ENCODE measurements at places on chromosomes 4 and X.

GRCh38 chrX:39492497-39493162 is 605.1 kb downstream of the BCOR start:
- no peak for DNase-seq

- DNase-seq, result no peak
These were observed 289.4 kb downstream of the INPP4B start for GRCh38 chr4:142556570-142557238.

- no peak for DNase-seq
These were observed 295.9 kb upstream of the CASK start for GRCh38 chrX:42219231-42219630.

GRCh38 chr4:156794863-156795262 is 176.7 kb downstream of the PDGFC start:
- no peak for DNase-seq

GRCh38 chr4:48902266-48902665 is 4.3 kb downstream of the OCIAD2 start:
- peak; percentile 89 for DNase-seq

- no peak for DNase-seq
These were observed 23.0 kb downstream of the NIPAL1 start for GRCh38 chr4:48039561-48039960.

DNA sequence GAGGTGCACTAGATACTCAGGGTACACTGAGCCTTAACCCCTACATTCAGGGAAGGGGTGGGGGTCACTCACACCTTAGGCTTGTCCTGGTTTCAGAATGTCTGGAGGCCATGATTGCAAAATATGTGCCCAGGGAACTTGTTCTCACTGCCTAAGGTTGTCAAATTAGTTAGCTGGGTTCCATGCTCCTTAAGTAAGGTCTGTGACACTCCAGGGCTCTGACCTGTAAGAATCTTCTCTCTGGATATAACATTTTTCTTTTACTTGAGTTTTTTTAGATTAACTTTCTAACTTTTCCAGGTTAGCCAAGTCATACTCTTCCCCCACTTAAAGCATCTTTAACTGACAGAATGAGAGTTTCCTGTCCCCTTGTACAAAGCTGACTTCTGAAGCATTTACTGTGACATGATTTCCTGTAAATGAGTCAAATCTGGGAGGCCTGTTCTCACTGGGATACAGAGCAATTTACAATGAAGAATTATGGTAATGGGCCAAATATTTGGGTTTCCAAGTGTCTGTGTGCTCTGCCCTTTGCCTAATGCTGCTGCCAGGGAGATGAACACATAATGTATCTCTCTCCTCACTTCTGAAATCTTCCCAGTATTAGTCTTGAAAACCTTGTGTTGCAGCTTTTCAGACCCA is 101.7 kb downstream of the GATB start:
- DNase-seq, result no peak

DNA sequence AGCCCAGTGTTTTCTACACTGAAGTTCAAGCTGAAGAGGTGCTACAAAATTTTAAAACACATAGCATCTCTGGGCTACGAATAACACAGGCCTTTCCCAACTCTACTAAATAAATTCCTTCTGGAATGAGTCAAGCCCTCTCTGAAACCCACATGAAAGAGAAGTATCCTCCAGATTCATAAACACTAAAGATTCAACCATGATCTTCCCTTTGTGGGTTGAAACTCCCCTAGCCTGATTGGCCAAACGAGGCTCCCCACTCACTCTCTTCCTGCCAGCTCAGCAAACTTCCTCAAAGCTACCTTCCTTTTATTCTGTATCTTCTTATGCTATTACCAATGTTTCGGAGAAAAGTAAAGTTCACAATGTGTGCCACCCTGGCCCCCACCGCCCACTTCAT is 95.4 kb downstream of the NKX6-1 start:
- no peak for DNase-seq

DNA sequence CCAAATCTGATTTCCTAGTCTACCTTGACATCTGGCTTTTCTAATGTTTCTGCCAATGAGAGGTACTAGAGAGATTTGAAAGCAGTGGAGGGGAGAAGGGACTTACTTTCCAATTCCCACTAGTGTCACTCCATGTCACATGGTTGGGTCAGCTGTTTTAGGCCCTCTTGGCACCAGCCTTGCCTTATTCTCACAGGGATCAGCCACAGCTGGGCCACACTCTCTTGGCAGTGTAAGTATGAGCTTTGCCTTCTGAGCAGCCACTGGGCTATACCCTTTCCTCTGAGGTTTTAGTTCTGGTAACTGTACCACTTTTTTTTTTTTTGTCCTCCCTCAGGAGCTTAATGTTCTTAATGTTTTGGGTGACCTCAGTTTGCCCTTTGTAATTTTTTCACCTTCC is 10.2 kb upstream of the ADH1C start:
- no peak for DNase-seq

DNA sequence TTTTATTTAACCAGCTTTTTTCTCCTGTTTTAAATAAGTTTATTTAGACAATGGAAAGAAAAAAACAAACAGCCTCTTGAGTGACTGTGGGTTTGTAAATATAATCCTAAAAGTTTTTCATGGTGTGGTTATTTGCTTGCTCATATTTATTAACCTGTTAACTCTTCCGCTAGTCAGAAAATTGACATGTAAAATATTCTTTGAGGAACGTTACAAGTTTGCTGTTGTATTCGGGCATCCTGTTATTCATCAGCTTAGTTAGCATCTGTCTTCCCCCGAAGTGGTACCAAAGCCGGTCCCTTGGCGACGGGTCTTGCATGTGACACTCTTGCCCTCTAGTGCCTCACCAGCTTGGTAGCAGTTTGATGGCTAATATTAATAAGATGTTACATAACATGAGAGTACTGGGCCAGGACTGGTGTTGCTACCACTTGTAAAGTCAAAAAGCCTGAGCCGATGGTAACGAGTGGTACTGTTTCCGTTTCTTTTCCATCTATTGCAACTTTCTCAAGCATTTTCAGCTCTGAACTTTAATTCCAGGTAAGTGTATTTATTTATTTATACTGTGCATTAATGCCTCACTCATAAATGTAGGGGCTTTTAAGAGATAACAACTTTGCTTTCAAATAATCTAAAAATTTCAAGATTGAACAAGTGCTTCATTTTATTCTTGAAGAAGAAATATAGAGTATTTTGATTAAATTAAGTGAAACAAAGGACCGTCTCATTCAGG is at the start of gene NDST3:
Gene NDST3, plus strand, starts transcription at position 434 of the 733 bp plus-strand sequence. CDS start 19,425 bp downstream, outside the sequence.
- peak; percentile 62 for DNase-seq

- DNase-seq, result no peak
These were observed 39.1 kb downstream of the PDGFRA start for GRCh38 chr4:54268151-54268550.

- peak; percentile 45 for DNase-seq
These were observed 131.5 kb upstream of the RPL34 start for GRCh38 chr4:108488865-108489264.

- DNase-seq, result no peak
These were observed 195.0 kb upstream of the ANK2 start for GRCh38 chr4:112854420-112854819.

DNA sequence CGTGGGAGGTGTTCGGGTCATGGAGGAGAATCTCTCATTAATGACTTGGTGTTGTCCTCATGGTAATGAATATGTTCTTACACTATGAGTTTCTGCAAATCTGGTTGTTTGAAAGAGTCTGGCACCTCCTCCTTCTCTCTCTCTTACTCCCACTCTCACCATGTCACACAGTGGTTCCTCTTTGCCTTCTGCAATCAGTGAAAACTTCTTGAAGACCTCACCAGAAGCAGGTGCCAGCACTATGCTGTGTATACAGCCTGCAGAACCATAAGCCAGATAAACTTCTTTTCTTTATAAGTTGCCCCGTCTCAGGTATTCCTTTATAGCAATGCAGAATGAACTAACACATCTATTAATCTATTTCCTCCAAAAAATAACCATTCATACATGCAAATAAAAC is 275.0 kb downstream of the ANTXR2 start:
- no peak for DNase-seq

DNA sequence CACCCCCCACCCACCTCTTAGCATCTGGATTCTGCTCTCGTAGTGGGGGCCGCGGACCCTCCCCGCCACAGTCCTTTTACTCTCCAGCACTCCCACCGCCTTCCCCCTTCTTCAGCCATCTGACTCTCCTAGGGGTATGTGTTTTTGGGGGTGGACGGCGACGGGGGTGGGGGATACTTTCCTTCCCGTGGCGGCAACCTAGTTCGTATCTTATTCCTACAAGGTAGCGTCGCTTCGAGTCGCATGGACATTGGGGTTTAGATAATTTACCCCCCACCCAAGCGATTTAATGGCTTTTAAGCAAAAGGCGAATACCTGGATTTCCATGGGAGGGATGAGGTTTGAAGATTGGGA is 1.3 kb upstream of the BCORL1 start:
- DNase-seq, result peak; percentile 83

DNA sequence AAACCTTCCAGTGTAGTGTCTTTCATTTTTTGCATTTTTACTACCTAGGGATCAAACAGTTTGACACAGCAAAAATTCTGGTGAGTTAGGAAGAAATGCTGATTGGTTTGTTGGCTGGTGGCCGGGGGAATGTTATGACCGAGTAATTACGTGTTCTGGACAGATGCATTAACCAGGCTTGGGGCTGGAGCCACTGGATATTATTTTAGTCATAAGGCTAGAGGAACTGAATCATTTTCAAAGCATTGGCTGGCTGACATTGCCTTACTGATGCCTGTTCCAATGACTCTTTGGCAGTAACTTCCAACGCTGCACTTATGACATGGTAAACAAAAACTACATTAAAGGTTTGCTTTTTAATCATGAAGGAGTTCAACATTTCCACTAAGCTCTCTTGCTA is 84.6 kb downstream of the FBXO8 start:
- peak; percentile 49 for DNase-seq

GRCh38 chr4:173515458-173515857 is 14.6 kb downstream of the HAND2 start:
- no peak for DNase-seq

- DNase-seq, result peak; percentile 43
These were observed 131.7 kb downstream of the EPHA5 start for GRCh38 chr4:65538571-65538970.

- DNase-seq, result no peak
These were observed 2751.1 kb downstream of the ARAP2 start for GRCh38 chr4:33493231-33493630.

- DNase-seq, result no peak
These were observed 445.6 kb downstream of the IQCM start for GRCh38 chr4:149370002-149370401.

DNA sequence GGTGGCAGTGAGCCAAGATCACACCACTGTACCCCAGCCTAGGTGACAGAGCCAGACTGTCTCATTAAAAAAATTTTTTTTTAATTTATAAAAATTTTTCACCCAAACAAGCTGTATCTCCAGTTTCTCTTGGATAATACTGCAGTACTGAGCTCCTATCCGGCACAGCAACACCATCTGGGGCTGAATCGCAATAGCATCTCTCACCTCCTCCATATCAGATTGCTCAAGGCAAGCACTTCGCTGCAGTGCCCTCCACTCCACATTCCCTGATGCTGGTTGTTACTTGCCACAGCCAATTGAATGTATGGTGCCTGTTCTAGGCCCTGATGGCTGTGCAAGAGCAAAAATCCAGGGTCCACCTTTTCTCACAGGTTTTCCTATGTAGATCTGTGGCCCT is 69.3 kb upstream of the FAM241A start:
- no peak for DNase-seq

DNA sequence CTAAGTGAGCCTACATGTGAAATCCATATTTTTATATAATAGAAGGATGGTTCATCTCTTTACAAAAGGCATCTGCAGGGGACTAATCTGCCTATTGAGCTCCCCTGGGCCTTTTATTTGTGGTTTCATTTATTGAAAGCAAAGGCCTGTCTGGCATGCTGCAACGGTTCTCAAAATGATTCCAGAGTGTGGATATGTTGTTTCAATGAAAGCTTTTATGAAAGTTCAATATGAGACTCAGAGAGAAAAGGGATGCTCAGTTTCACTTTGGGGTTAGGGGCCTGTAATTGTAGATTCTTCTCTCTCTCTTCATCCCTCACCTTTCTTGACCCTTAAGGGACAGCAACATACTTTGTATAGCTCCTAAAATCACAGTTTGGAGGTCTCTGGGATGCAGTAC is 204.2 kb upstream of the CASK start:
- no peak for DNase-seq

DNA sequence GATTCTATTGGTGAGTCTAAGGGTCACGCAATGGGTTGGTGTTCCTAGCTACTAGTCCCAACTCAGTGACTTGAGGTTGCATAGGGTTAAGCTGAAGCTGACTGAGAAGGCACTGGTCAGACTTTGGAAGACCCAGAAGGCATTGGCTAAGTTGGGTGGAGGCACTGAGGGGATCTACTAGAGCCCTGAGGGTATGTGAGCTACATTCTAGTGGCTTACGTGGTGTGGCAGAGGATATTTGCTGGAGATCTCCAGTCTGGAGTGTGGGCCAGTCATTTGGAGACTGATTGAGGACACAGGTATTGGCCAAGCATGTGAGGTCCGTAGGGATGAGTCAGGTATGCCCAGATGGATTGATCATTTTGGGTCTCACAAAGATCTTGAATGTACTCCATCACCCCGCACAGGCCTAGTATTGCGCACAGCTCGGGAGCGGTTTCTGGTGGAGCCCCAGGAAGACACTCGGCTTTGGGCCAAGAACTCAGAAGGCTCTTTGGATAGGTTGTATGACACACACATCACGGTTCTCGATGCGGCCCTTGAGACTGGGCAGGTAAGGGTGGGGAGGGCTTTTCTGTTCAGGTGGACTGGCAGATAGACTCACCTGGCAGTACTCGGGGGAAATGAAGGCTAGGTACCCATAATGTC is 7.2 kb downstream of the USP11 start:
- no peak for DNase-seq

DNA sequence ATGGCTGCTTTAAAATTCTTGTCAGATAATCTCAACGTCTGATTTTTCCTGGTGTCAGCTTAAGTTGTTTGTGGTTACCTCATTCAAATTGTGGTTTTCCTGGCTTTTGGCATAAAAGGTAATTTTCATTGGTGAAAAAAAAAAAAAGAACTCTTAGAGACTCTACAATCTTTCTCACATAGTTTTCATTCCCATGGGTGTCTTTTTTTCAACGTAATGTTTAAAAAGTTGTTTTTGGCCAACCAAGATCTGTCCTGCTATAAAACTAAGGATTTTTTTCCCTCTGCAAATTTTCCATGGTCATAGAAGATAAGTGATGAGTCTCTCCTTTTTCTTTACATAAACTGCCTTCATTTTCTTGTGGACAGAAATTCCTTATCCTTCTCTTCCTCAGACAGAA is 28.9 kb upstream of the RPS6KA6 start:
- DNase-seq, result no peak

DNA sequence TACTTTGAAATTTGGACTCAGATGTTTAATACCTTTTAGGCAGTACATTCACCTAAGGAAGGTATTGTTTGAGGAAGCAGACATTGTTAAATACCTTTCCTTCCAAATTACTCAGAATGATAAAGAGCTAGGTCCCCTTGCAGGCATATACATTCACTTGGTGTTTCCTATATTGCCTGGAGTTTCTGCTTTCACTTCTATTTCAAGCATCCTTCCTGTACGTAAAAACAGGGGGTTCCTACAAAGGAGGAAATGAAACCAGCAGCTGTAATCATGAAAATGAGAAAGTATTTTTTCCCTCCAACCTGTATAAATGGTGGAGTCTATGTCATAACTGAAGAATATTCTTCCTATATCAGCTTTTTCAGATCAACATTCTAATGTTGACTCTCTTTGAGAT is 90.4 kb upstream of the RASGEF1B start:
- no peak for DNase-seq
